ENCODE measurements at places on chromosomes 2 and 18. TPM values are rescaled to one million over a fixed set of nuclear protein-coding genes. Genes with fewer than 3 reads are reported as not detected.

The FAP gene
- total RNA-seq: 15.4 TPM

The PKP4 gene
- total RNA-seq: 88.5 TPM

The NYAP2 gene
- under 0.01 TPM for total RNA-seq

The KCNG2 gene
- not detected for total RNA-seq

GRCh38 chr18:57850063-57850462 is 46.9 kb upstream of the ATP8B1 start:
- no peak for DNase-seq

DNA sequence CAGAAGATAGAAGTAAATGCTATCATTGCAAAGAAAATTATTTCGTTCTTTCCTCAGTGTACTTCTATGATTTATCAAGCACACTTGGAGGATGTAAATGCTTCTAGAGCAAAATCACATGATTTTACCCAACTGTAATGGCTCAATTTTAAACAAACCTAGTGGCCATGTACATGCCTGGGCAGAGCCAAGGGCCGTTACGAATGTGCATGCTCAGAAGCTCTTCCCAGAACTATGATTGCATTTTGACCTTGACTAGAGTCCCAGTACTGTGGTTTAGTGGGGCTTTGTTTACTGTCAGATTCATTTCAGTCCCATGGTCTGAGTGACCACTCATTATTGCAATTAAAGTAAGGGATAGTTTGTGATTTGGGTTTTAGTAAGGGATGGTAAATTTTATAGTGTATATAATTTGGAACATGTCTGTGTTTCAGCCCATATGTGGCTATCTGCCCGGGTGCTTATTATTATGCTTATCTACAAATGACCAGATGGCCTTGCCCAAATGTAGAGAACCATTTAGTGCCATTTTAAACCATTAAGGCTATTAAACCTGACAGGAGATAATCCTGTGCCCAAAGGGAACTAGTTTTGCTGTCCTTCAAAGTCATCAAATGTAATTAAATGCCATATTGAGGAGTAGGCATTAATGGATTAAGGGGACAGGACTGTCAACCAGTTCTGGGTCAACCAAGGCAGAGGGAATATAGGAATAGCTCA is 239.1 kb downstream of the ICOS start:
- no peak for DNase-seq

- no peak for DNase-seq
Measured at GRCh38 chr2:222518570-222519381, 94.4 kb downstream of the SGPP2 start.

DNA sequence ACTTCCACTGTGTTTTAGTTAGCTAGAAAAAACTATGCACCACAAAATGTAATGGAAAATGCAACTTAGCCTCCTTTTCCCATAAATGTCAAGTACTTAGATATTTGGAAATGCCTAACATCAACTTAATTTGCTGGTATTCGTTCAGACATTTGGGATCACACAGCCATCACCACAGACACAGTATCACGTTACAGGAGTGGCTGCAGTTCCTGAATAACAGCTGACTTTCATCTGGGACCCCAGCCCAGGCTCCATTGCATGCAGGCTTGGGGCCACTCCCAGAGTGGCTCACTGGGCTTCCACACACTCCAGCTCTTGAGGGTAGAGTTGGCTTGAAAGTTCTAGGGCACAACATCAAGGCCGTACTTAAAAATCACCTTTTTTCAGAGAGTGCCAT is 9.3 kb downstream of the TMEM182 start:
- DNase-seq: no peak

- DNase-seq: no peak
Measured at GRCh38 chr18:2847317-2848246, 776 bp downstream of the EMILIN2 start.

DNA sequence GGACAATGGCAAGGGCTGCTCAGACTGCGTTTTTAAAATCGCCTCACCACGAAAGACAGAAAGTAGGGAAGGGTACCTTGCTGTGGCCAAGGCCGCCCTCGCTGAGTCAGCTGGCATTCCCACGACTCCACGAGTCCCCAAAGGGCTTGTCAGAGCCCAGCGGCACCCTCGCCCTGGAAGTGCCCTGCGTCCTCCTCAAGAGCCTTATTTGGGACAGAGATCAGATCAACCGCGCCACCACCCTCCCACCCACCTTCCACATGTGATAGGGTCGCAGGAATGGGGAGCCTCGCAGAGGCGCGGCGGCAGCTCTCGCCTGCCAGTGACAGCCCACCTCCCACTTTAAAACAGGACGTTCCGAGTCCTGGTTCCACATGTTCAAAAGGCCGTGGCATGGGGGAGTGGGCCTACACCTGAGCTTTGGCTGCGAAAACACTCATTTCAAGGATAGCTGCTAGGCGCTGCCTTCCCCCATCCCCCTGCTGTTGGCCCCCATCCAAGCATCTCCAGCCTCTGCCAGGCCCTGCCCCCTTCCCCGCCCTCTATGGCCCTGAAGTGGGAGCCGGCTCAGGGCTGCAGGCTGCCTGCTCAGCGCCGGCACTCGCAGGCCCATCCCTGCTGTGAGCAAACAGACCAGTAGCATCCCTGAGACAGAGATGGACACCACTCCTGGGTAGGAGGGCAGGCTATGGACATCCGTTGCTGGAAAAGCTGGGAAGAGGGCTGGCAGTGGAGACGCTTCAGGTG is 38.1 kb upstream of the ARHGEF4 start:
- peak; percentile 64 for DNase-seq

DNA sequence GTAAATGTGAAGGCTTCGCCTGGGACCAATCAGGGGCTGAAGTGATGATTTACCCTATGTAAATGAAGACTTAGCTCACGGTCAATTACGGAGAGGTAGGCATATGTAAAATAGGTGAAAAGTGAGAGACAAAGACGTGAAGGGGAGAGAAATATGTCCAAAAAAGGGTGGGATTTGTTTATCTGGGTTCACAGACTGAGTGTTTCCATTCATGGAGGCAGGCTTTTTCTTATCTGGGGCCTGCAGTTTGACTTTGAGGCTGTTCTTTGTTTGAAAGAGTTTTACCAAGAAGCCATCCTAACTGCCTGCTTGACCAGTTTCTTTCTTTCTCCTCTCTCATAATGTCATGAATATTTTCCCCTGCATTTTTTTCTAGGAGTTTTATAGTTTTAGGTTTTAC is 202.7 kb downstream of the NYAP2 start:
- DNase-seq: peak; percentile 39

Data from esophagus muscularis mucosa (tissue), 4 donors.